Activated CD8-positive, alpha-beta T cell treated with anti-CD3 and anti-CD28 coated beads for 36 hours (primary cell): ENCODE measurements at places on chromosomes 13 and 19.

DNA sequence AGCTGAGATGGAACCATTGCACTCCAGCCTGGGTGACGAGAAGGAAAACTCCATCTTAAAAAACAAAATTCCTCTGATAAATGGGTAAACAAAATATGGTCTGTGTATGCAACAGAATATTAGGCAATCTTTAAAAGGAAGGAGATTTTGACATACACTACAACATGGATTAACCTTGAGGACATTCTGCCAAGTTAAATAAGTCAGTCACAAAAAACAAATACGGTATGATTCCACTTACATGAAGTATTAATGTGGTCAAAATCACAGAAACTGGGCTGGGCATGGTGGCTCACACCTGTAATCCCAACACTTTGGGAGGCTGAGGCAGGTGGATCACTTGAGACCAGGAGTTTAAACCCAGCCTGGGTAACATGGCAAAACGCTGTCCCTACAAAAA is 3.0 kb upstream of the ZNF444 start:
- DNase-seq, result no peak

DNA sequence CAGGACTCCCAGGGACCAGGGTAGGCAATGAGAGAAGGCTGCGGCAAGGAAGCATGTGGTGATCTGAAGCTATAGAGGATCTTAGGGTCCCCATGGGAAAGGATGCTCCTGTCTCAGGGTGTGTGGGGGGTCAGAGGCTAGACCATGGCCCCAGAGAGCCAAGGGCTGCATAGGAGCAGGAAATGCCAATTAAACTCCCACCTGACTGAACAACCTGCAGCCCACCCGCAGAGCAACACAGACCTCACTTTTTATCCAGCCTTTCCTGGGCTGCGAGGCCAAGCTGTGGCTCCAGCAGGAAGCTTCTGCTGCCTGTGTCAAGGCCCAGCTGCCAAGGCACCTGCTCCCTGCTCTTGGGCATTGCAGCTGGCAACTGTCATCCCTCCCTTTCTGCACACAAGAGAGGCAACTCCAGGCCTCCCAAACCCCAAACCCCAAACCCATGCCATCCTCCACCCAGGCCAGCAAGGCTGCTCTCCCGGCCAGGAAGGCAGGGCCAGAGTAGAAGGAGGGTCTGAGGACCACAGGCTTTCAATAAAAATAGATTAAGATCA is 290.1 kb downstream of the FOXO1 start:
- DNase-seq, result no peak

DNA sequence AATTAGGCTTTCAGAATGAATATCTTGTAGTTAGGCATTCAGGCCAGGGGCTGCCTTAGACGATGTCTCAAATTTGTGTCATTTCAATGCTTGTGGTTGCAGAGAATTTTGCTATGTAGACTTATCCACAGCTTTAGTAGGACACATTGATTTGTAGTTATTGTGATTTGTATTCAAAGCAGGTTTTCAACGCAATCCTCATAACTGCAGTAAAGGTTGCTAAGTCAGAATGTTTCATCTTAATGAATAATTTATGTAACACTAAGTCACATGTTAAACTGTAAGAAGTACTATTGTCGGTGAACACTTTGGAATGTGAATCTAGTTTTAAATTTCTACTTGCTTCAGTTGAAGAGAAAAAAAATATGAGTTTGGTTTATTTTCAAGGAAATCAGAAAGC is 1117.2 kb upstream of the SPRY2 start:
- no peak for DNase-seq

DNA sequence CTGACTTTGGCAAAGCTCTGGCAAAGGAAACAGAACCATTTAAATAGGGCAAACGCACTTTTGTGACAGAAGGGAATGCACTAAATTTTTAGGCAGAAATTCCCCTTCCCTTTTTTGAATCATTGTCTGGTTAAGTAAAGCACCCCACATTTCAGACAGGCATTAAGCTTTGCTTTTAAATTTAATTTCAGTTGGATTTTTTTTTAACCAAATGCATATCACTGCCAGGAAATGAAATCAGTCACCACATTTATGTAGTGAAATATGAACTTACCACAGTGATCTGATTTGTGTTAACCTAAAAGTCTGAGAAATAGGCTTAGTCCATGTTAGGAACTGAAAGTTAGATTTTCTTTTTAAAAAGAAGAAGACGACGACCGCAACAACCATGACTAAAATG is 10.8 kb downstream of the GPR183 start:
- DNase-seq, result peak; percentile 41

GRCh38 chr13:114043421-114044053 is 69.7 kb upstream of the C13orf46 start:
- peak; percentile 54 for DNase-seq

- DNase-seq, result no peak
Observed at GRCh38 chr19:37114001-37114400, 35.8 kb downstream of the ZNF420 start.

DNA sequence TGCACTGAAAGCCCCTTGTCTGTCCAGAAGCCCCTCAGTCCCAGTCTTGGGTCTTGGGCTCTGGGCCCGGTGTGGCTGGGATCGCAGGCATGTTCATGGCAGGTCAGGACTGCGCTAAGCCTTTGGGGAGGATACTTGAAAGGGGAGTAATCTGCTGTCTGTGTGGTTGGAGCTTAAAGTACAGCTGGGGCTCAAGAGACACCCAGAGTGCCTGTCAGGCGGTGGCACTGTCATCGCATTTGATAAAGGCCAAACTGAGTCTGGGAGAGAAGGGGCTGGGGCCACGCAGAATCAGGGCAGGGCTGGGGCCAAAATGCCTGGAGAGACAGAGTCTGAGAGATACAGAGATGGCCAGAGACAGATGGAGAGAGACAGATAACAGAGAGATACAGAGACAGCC is 4.2 kb upstream of the CILP2 start:
- no peak for DNase-seq

DNA sequence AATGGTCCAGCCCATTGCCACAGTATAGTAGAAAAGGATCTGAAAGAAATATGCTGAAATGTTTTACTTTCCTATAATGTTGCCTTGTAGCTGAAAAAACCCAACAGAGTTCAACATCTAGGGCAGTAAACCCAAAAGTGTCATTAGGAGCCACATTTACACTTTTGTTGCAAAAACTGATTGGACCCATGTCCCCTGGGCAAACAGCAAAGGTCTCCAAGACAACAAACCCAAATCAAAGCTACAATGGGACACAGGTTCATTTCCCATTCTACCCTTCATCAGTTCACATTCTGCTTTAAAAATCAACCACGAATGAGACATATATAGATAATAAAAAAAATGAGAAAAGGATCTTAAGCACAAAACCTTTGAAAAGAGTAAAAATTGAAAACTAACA is 744.8 kb downstream of the PCDH17 start:
- DNase-seq, result no peak

- no peak for DNase-seq
Observed at GRCh38 chr19:18669883-18670282, 13.6 kb upstream of the CRTC1 start.

DNA sequence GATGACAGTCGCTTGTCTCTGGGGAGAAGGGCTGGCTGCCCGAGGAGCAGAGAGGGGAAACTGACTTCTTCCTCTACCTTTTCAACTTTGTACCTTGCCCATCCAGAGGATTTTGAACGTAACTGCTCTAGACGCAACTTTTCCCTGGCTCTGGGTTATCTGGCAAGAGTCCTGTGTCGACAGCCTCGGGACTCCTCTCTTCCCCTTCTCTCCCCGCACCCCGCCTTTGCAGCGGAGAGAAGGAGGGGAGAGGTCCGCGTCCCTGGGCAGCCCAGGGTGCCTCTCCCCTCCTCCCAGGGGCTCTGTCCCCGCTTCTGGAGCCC is 574 bp downstream of the SH3GL1 start:
- DNase-seq, result peak; percentile 14

DNA sequence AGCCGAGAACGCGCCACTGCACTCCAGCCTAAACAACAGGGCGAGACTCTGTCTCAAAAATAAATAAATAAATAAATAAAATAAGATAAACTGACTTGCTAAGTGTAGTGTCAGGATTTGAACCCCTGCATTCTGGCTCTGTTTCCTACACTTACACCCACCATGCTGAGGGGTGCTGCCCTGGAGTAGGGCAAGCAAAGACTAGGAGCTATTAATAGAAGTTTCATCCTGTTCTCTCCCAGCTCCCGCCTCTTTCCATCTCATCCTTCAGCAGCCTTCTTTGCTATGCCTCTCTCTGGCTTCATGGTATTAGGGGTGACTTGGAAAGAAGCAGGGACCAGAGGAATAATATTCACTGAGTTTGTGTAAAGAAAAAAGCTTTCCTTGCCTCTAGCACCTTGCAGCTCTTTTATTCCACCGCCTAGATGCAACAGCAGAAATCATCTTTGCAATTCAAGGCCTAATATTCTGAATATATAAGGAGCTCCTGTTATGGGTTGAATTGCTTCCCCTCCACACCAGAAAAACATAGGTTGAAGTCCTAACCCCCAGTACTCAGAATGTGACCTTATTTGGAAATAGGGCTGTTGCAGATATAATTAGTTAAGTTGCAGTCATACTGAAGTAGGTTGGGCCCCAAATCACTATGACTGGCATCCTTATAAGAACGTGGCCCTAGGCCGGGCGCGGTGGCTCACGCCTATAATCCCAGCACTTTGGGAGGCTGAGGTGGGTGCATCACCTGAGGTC is 8.7 kb upstream of the PLAUR start:
- no peak for DNase-seq

DNA sequence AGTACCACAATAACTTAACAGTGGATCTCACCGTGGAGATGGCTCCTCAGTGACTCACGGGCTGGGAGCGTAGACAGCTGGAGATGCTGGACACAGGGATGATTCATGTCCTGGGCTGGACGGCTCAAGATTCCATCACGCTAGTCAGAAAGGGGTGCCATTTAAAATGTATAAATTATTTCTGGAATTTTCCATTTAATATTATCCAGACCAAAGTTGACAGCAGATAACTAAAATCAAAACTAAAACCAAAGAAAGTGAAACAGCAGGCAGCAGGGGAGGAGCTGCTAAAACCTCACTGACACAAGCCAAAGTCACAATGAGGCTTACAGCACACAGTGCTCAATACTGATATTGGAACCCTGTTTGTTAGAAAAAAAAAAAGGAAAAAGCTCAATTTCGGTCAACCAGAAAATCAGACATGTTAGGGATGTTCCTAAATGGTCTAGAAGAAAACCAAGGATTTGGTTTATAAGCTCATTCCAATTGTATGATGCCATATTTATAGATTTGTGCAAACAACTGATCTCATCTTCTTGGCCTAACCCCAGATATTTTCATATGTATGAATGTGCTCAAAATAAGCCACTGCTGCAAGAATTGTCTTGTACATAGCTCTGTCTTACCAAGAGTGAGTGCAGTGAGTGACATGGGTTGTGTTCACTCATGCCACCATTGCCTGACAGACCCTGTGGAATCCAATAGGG is 111.8 kb downstream of the SACS start:
- DNase-seq, result peak; percentile 46

GRCh38 chr19:13817615-13818371 is 22.6 kb downstream of the ZSWIM4 start:
- DNase-seq, result peak; percentile 45

- DNase-seq, result no peak
Observed at GRCh38 chr13:68509734-68510621, 1279.8 kb upstream of the PCDH9 start.

DNA sequence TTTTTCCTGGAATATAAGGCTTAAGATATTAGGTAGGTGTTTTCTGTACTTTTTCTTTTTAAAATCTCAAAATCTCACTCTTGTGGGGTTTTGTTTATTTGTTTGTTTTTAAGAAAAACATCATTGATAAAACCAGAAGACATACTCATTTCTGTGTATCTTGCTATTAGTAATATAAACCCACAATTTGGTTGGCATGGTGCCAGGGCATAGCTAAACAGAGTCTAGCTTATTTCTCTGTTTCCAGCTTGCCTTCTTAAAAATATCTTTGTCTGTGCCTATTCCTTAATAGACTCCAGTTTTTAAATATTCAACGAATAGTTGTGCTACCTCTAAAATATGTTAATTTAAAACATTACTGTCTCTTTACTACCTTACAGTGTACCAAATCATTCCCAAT is 1121.9 kb upstream of the PCDH20 start:
- DNase-seq, result no peak

DNA sequence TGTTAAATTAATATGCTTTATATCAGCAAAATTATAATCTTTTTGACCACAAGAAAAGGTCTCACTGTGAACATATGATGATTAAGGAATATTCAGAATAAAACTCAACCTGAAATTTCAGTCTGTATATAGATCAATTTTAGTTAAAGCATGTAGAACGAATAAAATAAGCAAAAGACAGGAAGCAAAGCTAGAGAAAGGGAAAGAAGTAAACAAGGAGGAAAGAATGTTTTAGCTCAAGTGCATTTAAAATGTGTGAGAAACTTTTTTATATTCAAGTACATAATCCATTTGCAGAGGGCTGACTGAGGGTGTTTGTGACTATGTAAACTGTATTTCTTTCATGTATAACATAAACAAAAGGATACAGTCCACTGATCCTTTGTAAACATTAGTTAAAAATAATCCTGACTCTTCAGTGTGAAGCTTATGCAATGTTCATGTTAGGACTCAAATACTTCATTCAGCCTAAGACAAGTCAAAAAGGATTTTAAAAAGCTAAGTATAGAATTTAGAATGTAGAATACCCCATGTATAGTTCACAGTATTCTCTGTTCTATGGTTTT is 472.1 kb downstream of the DIAPH3 start:
- no peak for DNase-seq

DNA sequence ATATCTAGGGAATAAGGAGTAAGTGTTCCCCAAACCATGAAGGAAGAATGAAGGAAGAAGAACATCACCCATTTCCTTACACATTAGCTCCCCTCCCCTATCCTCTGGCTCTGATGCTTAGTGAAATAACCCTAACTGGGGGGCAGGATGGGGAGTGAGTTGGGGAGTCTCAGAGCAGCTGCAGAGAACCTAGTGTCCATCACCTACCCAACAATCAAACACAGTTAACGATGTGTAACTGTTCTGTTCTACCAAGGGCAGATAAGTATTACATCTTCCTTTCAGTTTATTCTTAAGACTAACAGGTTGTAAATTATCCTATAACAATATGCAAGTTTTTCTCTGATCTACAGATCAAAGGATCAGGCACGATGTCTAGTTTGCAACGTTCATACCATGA is 12.8 kb downstream of the ELF1 start:
- no peak for DNase-seq

GRCh38 chr13:59638404-59638803 is 525.3 kb downstream of the DIAPH3 start:
- no peak for DNase-seq

DNA sequence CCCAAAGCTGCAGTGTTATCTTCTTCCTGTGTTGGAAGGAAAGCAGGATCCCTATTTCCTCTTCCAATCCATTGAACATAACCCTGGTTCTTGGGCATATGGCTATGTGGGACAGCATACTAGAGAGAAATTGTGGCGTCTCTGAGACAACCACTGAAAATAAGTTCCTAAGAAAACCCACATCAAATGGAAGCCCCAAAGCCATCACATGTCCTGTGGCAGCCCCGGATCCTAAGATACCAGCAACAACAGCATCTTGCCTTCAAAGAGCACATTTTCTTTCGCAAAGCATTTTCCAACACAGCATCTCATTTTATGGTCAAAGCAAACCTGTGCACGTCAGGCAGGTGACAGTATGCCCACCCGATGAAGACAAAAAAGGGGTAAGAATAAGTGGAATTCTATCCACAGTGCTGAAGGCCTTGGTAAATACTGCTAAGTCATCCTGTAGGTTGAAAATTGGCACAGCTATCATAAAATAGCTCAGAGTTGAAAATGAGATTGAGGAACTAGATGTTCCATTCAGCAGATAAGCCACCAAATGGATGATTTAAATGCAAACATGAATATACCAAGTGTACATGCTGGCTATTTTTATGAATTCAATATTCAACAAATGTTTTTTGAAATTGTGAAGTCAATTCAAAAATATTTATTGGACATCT is 232.2 kb downstream of the DLEU7 start:
- DNase-seq, result peak; percentile 57
